ENCODE measurements at places on chromosomes 5 and 9.

GRCh38 chr5:117455236-117456233, 880.9 kb upstream of the SEMA6A start:
- DNase-seq = no peak

GRCh38 chr5:58080573-58080972, 379.3 kb downstream of the PLK2 start:
- DNase-seq = no peak

- no peak for DNase-seq
These were observed 23.1 kb upstream of the AKNA start for GRCh38 chr9:114410910-114411309.

GRCh38 chr5:173333925-173334661, 5.9 kb upstream of the STC2 start:
- DNase-seq = peak; percentile 63

DNA sequence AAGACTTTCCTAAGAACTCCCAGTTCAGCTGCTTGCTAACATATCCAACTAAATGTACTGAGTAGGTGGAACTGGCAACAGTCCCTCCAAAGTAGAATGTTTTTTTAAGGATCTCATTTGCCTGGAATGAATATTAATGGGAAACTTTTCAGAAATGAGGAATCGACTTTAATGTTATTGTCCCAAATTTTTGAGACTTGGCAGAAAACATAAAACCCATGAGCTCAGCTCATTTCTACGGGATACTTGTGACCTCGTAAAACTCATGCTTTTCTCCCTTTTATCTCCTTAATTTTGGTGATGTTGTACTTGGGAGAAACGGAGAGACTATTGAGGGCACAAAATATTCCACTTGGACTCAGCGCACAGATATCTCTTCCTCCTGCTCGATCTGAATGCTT, 296.8 kb downstream of the EBF1 start:
- peak; percentile 66 for DNase-seq

- DNase-seq = no peak
These were observed 57.9 kb upstream of the IER5L start for GRCh38 chr9:129235931-129236331.

DNA sequence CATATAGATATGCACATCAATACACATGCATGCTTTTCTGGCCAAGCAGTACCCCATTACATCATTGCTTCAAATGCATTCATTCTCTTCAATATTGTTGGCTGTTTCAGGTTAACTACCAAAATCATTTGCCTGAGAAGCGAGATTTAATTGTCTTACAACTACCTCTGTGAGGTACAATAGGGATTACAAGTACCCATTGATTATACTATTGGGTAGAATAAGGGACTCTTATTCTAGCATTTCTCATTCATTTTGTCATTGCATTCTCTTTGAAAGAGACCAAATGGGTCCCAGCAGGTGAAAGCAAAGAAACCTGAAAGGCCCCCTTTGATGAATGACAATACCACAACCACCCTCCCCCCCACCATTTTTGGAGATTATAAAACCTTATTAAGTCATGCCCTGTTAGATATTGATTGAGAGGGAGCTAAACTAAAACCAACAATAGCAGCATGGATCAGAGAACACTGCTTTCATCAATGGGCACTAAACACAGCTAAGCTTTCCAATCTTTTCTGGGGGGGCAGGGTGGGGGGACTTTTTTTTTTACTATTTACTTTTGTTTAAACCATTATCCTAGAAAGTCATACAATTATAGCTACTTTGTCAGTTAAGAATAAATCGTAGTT, 375.0 kb upstream of the CCNH start:
- no peak for DNase-seq

- peak; percentile 15 for DNase-seq
These were observed 144.3 kb downstream of the GIN1 start for GRCh38 chr5:102975457-102976182.

DNA sequence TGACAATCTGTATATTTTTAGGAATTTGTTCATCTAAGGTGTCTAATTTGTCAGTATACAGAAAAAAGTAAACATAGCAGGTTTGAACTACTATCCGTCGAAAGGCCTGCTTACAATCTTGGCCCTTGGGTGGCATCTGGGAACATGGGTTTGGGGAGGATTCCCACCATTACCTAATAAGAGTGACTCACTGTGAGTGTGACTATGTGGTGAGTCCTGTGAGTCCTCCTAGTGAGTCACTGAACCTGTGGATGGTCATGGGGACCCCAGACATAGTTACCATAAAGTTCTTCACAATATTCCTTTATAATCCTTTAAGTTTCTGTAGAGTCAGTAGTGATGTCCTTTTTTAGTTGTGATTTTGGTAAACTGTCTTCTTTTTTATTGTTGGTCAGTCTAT, 37.0 kb downstream of the RNF130 start:
- DNase-seq = no peak

DNA sequence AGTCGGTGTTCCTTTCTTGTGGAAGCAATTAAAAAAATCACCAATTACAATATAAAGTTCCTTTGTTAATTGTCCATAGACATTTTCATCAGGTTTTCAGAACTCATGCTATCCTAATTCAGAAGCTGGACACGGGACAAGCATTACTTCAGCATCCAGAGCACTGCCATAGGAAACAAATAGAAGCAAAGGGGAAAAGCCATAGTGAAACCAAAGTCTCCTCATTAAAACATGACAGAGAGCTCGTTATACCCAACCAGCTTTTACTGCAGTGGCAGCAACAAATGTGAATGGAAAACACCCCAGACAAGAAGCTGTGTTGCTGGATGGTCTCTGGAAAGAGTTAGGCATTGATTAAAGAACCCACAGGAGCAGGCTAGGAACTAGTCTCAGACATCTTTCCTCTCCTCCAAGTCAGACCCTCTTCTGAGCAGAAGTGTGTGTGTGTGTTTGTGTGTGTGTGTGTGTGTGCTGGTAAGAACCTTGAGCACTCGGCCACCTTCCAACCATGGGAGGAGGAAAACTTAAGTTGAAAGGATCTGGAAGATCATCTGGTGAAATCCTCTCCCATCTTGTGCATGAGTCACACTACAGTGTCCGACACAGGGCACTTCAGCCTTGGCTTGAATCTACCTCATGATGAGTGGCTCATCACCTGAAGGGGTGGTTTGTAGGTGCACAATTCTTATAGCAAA, 162.6 kb upstream of the ADAMTS16 start:
- DNase-seq = no peak

DNA sequence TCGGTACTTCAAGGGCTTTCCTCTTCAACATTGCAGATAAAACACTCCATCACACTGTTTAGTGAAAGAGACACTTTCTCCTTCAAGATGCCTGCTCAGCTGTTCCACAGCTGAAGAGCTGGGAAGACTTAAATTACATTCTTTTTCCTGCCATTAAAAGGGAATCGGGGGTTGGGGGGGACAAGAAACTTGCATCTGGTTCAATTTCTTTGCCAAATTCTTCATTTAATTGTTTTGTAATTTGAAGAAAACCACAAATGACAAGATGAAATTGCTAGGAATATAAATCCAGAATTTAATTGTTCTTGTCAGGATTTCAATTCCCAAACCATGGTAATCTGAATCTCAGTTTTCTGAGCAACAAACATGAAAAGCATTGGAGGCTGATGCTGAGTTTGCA, 478.3 kb downstream of the EBF1 start:
- DNase-seq = peak; percentile 64

Data from fibroblast of skin of left biceps (primary cell).